ENCODE measurements at places on chromosomes 3 and 15.

DNA sequence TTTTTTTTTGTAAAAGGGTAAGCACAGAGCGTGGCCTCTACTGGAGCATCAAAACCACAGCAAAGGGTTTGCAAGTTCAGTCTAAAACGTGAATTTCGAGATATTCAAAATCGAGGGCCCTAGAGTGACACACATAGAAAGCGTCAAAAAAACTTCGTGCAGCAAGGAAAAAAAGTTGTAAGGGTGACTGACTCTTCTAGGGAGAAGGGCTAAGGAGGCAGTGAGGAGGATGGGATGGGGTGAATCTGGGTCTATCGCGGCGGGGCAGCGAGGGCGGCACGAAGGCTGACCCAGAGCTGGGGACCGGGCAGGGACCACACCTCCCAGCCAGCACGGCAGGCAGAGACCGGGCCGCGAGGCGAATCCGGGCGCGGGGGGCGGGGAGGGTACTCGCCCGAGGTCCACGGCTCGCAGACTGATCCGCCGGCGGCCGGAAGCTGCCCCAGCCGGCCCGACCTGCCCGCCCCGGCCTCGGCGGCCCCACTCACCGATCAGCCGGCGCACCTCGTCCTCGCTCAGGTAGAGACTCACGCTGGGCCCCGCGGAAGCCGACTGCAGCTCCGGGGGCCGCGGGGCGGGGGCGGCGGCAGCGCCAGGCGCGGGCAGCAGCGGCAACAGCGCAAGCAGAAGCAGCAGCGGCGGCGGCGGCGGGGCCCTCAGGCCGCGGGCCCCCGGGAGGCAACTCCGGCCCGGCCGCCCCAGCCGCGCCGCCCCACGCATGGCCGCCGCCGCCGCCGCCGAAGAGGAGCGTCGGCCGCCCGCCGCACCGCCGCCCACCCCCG lies 533 bp downstream of the RYK start:
- peak; percentile 30 for DNase-seq

- DNase-seq: no peak
Observed at GRCh38 chr3:157354254-157354653, 82.4 kb upstream of the PTX3 start.

DNA sequence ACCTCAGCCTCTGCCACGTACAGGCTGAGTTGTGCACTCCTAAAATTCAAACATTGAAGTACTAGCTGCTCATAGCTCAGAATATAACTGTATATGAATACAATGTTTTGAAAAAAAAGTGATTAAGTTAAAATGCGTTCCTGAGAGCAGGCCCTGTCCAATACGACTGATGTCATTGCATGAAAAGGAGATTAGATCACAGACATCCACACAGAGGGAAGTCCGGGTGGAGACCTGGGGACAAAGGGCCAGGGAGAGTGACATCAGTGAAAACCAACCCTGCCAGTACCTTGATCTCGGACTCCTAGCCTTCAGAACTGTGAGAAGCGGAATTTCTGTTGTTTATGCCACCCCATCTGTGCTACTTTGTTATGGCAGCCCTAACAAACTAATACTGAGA lies 311.4 kb upstream of the NR2F2 start:
- no peak for DNase-seq

DNA sequence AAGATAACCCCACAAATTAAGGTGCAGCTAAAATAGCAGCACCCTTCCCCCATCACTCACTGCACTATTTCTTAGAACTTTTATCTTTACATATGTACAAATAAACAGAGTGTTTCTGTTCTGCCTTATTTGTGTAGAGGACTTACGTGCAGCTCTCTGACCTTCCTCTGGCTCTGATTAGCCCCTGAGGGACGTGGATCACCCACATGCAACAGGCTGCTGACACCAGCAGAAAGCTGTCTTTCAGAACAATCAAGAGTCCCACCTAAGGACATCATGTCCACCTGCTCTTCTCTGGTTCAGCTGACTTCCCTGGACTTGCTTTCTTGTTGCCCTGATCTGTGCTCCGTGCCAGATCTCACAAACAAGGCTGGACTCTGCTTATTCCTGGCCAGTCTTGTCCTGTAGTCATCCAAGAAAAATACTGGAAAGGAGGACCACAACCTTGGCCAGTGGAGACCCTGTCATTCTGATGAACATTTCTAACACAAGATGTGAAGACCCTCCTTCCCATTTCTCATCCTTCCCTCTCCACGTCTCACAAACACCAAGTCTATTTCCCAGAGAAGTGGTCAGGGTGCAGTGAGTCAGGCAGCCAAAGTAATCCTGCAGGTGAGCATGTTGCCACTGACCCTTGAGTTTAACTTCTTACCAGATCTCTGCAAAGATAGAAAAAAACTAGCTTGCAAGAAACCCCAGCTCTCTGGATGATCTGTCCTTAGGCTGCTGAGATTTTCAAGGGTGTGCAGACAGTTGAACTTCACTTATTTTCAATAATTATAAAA lies 243.6 kb upstream of the ICE2 start:
- no peak for DNase-seq

DNA sequence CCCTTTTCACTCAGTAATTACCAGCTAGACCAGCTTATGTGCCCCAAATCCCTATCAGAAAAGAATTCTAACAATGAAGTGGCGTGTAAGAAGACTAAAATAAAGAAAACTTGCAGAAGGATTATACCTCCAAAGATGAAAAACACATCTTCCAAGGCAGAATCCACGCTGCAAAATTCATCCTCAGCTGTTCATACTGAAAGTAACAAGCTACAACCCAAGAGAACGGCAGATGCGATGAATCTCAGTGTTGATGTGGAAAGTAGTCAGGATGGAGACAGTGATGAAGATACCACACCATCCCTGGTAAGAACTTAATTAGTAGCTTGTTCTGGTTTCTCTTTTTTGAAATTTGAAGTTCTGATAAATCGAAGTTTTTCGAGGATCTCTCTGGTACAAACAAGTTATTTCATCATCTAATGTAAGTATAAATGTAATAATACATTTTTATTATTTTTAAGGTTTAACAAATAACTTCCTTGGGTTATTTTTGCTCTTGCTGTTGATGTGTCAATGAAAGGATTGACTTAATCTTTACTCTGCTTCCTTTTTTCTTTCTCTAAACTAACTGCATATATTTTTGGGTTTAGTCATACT lies 1.4 kb downstream of the WDR76 start:
- DNase-seq: no peak

GRCh38 chr3:38988955-38989354 lies 62.8 kb downstream of the SCN11A start:
- no peak for DNase-seq

DNA sequence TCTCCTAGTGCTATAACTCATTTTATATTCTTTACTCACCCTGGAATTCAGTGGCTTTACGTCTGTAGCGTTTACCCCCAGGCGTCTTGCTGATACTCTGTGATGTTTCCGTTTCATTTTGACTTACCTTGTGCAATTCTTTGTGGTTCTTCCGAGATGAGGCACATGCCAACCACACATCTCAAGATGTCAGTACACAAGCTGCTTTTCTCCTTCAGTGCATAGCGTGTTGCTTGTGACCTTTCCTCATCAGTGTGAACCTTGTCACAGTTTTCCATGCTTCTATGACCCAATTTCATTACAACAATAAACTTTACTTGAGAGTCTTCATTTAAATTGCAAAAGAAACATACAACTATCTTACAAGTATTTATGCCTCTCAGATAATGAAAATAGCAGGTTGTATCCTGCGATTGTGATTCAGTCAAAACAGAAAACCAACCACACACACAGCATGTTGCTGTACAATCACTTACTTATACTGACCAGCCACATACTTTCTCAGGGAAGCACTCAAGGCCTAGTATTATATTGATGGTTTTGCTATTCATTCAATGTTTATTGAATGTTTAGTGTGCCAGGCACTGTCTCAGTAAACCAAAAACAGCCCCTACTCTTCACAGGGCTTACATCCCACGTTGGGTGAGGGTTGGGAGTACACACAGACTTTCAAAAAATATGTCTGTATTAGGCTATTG lies 4.6 kb upstream of the TBL1XR1 start:
- peak; percentile 21 for DNase-seq
